ENCODE measurements at places on chromosomes 1 and 21.

DNA sequence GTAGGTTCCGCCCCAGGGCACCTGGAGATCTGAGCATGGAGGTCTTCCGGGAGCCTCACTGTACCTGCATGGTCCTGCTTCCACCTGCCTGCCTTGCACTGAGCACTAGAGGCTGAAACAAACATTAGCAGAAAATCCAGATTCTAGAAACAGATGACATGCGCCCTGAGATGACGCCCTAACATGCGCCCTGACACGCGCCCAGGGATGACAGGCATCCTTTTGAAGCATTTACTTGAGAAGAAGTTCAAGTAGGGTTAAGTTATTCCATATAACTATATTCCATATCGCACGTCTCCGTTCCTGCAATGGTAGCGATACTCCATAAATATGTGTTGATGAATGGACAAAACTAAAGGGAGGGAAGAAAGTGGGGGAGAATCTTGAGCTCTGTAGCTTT, 13.7 kb downstream of the ACTA1 start:
- no peak for DNase-seq

DNA sequence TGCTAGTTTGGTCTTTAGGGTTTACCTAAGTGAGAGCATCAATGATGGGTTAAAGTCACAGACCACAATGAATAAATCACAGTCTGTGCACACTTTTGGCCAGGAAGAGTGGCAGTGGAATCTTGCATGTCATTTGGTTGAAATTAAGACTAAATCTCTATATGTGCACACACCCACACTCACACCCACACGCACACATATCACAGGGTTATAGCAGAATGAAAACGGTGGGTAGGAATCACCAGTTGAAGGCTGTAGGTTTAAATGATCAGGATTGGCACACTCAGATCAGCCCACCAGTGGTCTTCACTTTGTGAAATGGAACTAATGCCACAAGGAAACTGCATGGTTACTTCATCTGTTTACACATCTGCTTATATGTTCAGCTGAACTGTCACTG, 97.6 kb upstream of the ADAR start:
- DNase-seq, result no peak

DNA sequence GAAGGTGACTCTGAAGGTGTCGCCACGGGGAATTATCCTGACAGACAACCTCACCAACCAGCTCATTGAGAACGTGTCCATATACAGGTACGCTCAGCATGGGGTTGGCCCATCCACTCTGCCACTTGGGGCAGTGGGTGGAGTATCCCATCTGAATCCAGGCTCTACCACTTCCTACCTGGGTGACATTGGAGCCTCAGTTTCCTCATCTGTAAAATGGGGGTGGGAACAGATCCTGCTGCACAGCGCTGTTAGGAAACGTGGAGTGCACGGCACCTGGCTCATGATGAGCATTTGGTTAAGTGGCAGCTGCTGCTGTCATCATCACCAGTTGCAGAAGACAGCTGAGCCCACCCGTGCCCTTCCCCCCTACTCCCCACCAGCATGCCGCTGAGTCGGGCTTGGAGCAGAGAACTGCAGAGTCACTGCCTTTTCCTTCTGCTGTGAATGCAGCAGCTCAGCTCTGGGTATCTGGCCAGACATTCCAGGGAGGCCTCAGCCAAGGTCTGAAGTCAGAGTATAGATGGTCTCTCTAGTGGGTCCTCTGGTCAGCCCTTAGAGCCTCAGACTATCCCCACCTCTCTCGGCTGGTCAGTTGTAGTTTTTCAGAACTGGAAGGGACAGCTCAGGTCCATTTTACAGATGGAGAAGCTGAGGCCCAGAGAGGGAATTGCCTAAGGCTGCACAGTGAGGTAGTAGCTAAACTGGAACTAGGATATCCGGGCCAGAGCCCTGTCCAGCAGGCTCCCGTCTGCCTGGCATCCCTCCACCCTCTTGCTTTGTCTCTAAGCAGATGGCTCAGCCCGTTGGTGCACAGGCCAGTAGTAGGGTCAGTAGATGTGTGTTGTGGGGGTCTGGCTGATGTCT, 11.7 kb downstream of the LDLRAP1 start:
- no peak for DNase-seq

GRCh38 chr1:165925498-165926079, 98.2 kb downstream of the UCK2 start:
- no peak for DNase-seq

GRCh38 chr1:93056214-93056613, 22.9 kb upstream of the MTF2 start:
- no peak for DNase-seq

DNA sequence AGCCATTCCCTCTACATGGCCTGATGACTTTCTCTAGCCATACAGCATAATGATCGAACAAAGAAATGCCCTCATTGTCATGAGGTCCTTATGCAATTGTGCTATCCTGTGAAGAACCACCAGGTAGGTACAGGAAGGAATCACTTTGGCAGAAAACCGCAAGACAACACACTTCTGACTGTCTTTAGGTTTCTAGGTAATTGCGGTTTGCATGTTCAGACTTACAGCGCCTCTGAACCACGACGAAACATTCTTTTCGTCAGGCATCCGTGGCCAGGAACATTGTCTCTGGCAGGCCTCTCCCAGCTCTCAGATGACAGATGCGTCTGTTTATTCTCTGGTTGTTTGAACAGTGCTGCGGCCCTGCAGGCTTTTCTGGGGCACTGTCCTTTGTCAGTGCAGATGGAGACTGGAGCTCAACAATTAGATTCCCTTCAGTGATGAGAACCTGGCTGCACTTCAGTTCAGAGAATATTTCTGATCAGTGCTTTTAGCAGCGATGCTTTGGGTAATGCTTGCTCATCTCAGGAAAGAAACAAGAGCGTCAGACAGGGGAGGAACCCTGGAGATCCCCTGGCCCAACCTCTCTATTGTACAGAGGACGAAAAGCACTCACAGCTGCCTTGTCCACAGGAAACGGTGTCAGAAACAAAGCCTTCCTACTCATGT, 63.4 kb downstream of the B3GALT5 start:
- peak; percentile 85 for DNase-seq

DNA sequence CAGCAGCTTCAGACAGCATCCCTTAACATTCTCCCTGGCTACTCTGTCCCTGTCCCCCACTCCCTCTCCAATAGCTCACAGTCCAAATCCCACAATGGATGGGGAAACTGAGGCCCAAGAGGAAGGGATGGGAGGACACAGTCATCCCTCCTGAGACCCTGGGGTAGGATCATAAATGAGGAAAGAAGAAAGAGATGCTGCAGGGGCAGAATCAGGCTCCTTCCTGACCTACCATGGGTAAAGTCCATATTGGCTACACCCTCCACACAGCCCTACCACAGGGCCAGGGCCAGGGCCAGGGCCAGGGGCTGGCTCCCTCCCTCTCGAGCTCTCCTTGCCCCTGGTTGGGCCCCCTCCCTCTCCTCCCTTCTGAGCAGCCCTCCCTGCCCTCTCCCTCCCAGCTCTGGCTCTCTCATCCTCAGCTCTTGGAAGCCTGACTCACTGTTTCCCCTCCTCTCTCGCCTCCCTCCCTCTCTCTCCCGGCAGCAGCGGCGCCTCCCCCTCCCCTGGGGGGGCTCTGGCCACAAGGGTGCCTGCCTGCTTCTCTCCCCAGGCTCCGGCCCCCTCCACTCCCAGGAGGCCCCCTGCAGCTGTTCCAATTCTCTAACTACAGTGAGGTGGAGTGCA, 4.9 kb downstream of the AHDC1 start:
- no peak for DNase-seq

DNA sequence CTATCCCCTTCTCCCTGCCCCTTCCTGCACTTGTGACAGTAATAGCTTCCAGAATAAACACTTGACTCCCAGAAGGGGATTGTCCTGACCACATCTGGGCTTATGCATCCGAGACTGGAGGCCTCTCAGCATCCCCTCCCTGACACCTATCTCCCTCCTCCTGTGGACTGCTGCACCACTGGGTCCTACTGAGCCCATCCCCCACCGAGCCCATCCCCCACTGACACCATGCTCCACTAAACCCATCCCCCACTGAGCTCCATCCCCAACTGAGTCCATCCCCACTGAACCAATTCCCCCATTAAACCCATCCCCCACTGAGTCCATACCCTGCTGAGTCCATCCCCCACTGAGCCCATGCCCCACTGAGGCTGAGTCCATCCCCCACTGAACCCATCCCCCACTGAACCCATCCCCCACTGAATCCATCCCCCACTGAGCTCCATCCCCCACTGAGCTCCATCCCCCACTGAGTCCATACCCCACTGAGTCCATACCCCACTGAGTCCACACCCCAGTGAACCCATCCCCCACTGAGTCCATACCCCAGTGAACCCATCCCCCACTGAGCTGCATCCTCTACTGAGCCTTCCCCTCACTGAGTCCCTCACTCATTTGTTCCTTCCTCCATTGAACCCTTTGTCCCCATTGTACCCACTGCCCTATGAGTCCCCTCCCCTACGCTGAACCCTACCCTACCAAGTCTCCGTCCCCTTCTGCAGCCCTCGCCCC, 5.6 kb downstream of the PDZK1IP1 start:
- DNase-seq, result no peak

- peak; percentile 7 for DNase-seq
Measured at GRCh38 chr1:180800945-180801344, 111.8 kb upstream of the KIAA1614 start.

- no peak for DNase-seq
Measured at GRCh38 chr1:228151180-228151925, 1.6 kb downstream of the GJC2 start.

GRCh38 chr1:175000697-175001187, 995 bp downstream of the CACYBP start:
- no peak for DNase-seq
